AG10803 (cell line): ENCODE measurements at places on chromosomes 2 and 18.
A peak's percentile ranks its signal among the peaks of the same experiment; 100 is the strongest.

DNA sequence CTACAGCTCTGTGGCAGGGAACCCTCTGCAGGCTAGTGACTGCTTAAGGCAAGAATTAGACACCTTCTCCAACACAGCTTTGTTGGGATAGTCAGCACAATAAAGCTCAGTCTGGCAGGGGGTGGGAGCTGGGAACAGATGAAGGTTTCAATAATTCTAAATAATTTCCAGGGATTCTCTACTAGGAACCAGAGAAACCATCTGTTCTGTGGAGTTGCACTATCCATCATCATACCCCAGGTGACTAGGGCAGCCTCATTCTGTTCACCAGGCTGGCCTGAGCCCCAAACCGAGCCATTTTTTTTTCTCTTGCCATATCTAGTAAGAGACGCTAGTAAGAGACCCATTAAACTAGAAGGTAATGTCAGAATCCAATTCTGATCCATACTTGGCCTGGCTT lies 35.8 kb upstream of the CYP26B1 start:
- DNase-seq = no peak

- no peak for DNase-seq
Measured at GRCh38 chr2:105442721-105443120, 43.9 kb upstream of the FHL2 start.

DNA sequence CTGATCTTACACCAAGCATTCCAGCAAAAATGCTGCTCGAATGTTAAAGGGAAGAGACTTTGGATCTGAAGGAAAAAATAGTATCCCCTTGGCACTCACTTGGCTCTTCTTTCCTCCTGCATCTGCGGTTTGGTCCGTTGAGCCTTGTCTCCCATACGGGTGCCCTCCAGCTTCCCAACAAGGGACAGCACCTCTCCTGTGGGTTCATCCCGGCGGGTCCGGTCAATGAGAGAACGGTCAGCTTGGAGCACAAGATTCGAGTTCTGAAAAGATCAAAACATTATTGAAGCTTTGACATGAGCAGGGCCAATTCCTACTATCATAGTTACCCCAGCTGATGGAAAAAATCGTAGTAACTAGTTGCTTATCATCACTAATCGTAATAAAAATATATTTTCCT lies 740 bp downstream of the SNRNP200 start:
- no peak for DNase-seq

GRCh38 chr2:222431869-222432268 lies 7.5 kb downstream of the SGPP2 start:
- DNase-seq = no peak

GRCh38 chr18:24234330-24234729 lies 95.5 kb downstream of the CABYR start:
- DNase-seq = no peak

DNA sequence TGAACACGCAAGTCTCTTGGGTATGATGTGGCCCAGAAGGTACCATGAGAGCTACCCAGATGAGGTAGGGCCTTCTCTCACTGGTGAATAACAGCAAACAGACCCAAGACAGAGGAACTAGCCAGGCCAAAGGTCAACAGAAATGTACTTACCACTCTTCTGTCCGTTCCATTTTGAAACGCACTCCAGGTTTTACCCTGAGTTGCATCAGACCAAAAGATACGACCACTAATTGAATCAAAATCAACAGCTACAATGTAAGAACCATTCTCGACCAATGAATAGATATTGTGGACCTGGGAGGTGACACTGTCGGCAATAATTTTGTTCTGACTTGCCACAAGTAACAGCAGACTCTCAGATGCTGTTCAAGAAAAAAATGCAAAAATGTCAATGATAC lies 124.4 kb downstream of the LRP2 start:
- no peak for DNase-seq

GRCh38 chr2:201109186-201109585 lies 6.8 kb upstream of the CFLAR start:
- no peak for DNase-seq

DNA sequence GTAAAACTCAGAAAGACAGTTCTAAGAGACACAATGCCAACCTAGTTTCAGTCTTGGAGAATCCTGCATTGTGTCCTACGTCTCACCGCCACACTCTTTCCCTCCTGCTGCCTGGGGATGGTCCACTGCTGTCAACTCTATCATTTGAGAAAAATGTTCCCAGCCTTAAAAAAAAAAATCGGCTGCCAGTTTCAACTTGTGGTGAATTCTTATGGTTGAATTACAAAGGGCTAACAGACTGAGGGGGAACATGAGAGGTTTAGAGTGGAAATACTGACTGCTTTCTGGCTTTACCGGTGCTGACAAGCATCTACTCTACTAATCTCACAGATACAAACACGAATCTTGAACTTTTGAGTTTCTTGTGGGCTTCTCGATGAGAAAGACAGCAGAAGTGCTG lies 74.0 kb downstream of the NAB1 start:
- no peak for DNase-seq

- DNase-seq = no peak
Measured at GRCh38 chr2:96950381-96951124, 35.8 kb downstream of the FAM178B start.

DNA sequence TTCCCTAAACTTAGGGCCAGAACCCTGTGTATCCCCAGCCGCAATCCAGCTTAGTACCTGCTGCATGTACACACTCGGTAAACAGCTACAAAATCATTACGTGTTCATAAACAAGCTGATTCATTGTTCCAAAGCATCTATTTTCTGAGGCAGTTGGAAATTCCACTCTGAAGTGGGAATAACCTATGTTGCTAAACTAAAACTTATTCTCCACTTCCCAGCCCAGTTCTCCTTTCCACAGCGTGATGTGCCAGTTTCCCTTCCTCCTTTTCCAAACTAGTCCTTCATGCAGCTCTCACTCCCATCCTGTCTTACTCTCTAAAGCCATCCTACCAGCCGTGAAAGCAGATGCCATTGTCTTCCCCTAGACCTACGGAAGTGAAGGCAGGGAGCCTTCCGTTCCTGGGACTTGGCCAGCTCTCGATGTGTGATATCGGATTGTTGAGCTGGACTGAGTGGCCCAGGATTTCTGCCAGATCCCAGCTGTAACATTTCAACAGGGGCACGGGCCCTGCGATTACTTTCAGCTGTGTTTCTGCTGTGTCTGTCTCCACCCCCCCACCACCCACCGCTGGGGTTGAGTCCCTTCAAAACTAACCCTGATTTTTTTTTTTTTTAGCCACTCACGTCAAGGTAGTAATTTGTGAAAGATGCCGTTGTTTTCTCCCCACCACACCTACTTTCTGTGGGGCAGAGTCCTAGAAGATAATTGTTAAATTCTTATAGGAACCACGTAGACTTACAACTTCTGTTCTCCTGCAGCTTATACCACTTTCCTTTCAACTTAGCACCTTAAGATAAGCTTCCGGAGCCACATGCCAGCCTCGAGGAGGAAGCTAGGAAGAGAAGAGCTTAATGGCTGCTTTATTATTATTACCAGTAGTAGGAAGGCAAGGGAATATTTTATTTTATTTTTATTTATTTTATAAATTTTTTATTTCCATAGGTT lies 100.9 kb downstream of the CRIM1 start:
- DNase-seq = peak; percentile 73

- DNase-seq = peak; percentile 87
Measured at GRCh38 chr2:120239488-120240287, 13.0 kb upstream of the RALB start.

GRCh38 chr2:78644854-78645253 lies 380.6 kb upstream of the REG3G start:
- DNase-seq = no peak

DNA sequence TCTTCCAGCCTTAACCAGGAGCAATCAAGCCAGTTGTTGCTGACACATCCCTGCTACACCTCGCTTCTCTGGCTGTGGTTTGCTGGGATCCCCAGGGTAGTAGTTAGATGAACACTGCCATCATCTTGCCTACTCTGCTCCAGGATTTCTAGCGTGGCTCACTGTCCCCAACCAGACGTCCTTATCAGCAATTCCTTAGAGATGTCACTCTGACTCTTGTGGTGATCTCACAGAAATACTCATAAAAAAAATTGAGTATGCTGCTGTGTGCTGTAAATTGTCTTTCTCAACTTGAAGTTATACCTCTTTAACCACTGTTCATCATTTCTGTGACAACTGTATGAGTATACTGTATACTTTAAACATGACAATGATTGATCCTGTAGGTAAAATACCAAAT lies 63.2 kb downstream of the PLCL1 start:
- DNase-seq = no peak

- DNase-seq = no peak
Measured at GRCh38 chr2:119158563-119159347, at the start of gene C1QL2. C1QL2 (minus strand) TSS chr2:119158751; CDS start chr2:119158269, 482 bp downstream.

GRCh38 chr2:46826569-46827245 lies 88.9 kb downstream of the MCFD2 start:
- DNase-seq = no peak

DNA sequence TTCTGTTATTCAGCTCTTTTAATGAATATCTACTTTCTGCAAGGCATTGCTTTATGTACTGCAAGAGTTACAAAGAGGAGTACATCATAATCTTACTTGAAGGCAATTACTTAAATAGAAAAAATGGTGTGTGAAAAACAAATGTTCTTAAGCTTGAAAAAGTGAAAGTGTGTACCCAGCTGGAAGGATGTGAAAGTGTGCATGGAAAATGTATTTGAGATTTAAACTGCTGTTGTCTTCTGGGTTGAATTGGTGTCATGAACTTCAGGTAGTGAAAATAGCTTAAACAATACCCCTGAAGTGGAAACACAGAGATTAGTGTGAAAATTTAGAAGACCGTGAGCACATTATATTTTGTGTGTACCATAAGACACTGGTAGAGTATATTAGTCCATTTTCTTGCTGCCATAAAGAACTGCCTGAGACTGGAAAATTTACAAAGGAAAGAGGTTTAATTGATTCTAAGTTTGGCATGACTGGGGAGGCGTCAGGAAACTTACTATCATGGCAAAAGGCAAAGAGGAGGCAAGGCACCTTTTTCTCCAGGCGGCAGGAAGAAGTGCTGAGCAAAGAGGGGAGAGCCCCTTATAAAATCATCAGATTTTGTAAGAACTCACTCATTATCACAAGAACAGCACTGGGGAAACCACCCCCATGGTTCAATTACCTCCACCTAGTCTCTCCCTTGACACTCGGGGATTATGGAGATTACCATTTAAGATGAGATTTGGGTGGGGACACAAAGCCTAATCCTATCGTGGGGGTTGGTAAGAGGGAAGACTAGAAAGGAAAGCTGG lies 38.8 kb downstream of the SCN2A start:
- DNase-seq = no peak

GRCh38 chr2:229733611-229734245 lies 19.4 kb upstream of the DNER start:
- DNase-seq = no peak

GRCh38 chr2:7190587-7191324 lies 273.5 kb downstream of the RNF144A start:
- peak; percentile 9 for DNase-seq

GRCh38 chr2:158505448-158505934 lies 48.7 kb downstream of the PKP4 start:
- DNase-seq = no peak

GRCh38 chr2:175036582-175037018 lies 31.4 kb upstream of the CHN1 start:
- DNase-seq = peak; percentile 25

- peak; percentile 1 for DNase-seq
Measured at GRCh38 chr2:152920846-152921245, 202.4 kb downstream of the ARL6IP6 start.

DNA sequence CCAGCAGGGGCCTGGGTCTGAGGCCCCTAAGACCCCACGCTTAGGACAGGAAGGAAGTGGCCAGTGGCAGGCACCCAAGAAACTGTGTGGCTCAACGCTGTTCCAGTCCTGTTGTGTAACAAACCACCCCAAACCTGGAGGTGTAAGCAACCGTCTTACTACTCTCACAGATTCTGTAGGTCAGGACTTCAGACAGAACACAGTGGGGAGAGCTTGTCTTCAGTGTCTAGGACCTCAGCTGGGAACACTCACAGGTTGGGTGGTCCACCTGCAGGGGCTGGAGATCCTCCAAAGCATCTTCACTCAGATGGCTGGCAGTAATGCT lies 123.0 kb downstream of the KLHL29 start:
- no peak for DNase-seq

DNA sequence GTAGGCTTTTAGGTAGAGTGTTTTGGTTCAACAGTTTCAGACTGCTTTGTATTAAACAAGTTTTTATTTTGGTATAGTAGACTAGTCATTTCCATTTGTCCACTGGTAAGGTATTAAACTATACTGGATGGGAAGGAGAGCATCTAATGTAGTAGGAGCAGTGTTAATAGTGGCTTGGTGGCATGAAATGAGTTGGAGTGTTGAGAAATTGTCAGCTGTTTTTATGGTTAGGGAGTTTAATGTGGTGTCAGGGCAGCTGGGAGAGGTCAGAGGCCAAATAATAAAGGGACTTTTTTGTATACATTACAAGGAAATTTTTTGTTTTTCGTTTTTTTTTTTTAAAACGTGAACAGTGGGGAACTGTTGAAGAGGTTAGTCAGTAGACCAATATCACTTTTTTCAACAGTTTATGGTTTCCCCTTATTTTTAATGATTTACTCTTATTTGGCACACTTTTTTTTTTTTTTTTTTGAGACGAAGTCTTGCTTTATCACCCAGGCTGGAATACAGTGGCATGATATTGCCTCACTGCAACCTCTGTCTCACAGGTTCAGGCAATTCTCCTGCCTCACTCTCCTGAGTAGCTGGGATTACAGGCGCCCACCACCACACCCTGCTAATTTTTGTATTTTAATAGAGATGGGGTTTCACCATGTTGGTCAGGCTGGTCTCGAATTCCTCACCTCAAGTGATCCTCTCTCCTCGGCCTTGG lies 21.2 kb downstream of the ACTR3 start:
- DNase-seq = no peak

- DNase-seq = no peak
Measured at GRCh38 chr2:201465524-201465971, 14.0 kb downstream of the STRADB start.

DNA sequence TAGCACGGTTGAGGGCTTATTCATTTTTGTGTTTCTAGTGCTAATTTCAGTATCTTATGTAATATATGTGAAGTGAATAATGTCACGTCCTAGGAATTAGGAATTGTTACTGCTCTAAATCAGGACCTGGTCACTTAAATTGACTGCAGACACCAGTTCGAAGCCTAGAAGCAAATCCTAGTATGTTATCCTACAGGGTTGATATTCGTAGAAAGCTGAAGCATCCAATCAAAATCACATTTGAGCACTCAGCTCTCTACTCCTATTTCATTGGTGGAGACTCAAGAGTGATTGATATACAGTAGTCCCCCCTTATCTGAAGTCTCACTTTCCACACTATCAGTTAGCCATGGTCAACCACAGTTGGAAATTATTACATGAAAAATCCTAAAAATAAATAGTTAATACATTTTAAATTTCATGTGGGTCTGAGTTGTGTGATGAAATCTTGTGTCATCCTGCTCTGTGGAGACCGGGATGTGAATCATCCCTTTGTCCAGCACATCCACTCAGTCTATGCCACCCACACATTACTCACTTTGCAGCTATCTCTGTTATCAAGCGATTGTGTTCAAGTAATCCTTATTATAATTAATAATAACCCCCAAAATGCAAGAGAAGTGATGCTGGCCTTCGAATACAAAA lies 35.2 kb upstream of the SCN9A start:
- DNase-seq = peak; percentile 88

- no peak for DNase-seq
Measured at GRCh38 chr18:28065793-28066186, 111.1 kb downstream of the CDH2 start.

- DNase-seq = peak; percentile 73
Measured at GRCh38 chr2:38037325-38037724, 38.6 kb downstream of the CYP1B1 start.

- no peak for DNase-seq
Measured at GRCh38 chr2:185404578-185404977, 334.0 kb upstream of the FSIP2 start.

GRCh38 chr2:99643787-99644418 lies 154.1 kb upstream of the REV1 start:
- no peak for DNase-seq
